ENCODE measurements at places on chromosomes 11 and 22.

- DNase-seq, result no peak
Measured at GRCh38 chr11:46900091-46900746, 18.1 kb downstream of the LRP4 start.

GRCh38 chr11:130178441-130179339 lies 19.1 kb downstream of the ST14 start:
- no peak for DNase-seq

GRCh38 chr11:3853899-3854659 lies 1.4 kb upstream of the STIM1 start:
- no peak for DNase-seq

- DNase-seq, result peak; percentile 91
Measured at GRCh38 chr11:36500315-36500721, 9.8 kb downstream of the TRAF6 start.

GRCh38 chr22:30046716-30047363 lies 33.4 kb upstream of the HORMAD2 start:
- DNase-seq, result no peak

DNA sequence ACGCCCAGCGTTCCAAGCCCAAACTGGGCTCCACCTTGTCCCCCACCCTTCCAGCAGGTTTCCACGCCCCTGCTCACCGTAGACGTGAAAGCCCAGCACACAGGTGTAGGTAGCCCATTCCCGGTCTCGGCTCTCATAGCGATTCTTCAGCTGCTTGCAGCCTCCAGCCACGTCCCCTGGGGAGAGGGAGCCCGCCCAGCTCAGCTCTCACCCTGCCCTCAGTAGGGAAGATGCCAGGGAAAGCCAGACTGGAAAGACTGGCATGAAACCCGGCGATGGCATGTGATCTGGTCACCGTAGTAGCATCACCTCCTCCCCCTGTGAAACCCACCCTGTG lies 1.4 kb upstream of the MTA2 start:
- no peak for DNase-seq

DNA sequence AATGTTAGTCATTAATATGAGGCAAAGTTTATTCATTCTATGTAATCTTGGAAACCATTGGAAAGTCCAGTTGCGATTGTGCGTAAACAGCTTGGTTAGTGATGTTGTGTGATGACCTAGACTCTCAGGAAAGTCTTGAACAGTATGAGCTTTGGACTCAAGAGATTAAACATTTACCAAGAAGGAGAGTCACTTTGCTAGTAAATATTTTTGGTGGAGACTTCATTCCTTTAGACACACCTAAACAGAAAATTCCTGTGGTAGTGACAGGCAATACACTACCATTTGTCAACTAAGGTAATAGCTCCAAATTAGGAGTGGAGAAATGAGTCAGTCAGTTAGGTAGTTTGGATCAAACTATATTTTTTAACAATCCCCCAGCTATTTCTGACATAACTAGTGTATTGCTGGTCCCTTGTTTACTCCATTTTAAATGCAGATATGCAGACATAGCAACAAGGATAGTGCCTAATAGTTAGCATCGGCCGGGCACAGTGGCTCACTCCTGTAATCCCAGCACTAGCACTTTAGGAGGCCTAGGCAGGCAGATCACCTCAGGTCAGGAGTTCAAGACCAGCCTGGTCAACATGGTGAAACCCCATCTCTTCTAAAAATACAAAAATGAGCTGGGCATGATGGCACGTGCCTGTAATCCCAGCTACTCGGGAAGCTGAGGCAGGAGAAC lies 89.3 kb downstream of the ARHGAP42 start:
- DNase-seq, result no peak

- no peak for DNase-seq
Measured at GRCh38 chr11:73274722-73275380, 2.7 kb downstream of the P2RY6 start.

DNA sequence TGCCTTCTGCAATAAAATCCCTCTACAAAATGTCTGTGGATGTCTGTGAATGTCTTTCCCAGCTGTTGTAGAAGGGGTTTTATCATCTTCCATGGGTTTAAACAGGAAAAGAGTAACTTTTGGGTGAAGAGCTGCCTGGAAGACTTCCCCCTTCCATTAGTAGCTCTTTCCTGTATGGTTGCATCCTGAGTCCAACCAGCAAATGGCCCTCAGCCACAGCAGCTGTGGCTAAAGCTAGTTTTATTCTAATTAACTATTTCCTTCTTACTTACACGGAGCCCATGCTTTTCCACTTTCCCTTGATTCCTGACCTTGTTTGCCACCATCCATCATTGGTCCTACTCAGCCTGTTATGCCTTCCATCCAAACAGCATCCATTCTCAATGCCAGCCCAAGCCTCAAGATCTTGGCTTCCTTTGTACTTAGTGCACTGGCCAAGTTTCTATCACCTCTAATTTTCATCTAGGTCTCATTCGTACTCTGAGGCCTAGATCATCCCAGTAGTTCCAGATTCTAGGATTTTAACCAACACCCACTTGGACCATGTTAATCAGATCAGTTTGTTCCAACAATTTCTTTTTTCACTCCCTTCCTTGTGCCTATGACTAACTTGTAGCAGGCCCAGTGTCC lies 41.5 kb upstream of the CADM1 start:
- no peak for DNase-seq

DNA sequence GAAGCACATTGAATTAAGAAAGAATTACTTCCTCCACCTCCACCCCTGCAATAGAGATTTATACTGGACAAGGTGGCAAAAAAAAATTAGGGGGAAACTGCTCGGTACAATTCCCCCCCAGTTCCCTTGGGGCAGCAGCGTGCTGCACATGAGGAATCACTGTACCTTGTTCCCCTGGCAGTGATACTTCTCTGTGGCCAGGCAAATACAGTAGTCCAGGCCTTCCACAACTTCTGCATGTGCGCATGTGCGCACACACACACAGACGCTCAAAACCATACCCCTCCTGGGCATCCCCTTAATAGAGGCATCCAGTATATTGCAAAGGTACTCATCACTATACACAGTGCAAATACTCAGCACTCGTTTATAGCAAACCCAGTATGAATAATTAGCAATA lies 68.9 kb downstream of the ARFGAP2 start:
- DNase-seq, result no peak

DNA sequence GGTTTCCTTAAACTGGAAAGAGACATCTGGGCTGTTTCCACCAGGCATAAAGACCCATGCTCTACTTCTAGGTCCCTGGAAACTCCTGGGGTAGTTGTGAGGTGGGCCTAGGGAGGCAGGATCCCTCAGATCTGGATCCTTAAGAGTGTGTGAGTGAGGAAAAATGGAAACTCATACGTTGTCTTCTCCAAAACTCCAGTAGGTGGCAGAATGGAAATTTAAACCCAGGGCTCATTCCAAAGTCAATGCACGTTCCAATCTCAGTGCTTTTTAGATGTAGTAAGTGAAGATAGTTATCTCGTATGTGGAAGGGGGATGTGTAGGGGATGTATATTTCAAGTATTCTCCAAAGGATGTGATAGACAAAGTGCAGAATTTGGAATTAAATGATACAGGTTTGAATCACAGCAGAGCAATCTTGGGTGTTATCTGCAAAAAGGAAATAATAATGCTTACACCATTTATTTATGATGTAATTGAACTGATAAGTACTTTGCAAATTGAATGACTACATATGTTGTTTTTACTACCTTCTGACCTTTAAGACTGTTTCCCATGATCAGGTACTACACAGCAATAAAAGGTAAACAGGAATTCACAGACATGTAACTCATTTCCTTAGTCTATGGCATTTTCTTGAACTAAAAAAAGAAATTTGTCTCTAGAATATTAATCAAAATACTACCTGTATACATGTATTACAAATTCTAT lies 13.1 kb upstream of the MMP1 start:
- DNase-seq, result no peak

- DNase-seq, result no peak
Measured at GRCh38 chr22:45521178-45521577, 18.5 kb downstream of the FBLN1 start.

GRCh38 chr11:103624708-103625623 lies 411.5 kb upstream of the DDI1 start:
- DNase-seq, result peak; percentile 91

DNA sequence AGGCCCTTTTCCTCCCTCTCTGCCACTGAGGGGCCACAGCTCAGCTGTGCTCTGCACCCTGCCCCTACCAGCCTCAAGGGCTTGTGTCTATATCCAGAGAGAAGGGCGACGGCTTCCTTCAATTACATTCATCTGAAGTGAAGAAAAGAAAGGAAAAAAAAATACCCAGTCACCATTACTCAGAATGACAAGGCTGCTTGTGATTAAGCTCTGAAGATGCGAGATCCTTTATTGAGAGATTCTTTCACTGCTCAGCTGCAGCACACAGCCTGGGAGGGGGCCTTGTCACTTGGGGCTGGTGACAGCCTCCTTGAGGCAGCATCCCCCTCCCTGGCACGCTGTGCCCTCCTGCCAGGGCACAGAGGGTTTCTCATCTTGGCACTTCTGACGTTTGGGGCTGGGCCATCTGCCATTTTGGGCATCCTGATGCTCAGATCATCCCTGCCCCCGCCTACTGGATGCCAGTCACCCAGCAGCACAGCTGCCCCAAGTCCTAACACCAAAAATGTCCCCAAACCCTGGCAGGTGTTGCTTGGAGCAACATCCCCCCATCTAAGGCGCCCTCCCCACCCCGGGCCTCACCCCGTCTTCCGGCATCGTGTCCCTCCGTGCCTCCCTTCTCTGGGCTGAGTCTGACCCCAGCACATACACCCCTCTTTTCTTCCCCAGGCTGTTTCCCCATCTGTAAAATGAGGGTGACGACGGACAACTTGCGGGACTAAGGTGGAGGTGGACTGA lies 1394.7 kb downstream of the BRD1 start:
- DNase-seq, result no peak

DNA sequence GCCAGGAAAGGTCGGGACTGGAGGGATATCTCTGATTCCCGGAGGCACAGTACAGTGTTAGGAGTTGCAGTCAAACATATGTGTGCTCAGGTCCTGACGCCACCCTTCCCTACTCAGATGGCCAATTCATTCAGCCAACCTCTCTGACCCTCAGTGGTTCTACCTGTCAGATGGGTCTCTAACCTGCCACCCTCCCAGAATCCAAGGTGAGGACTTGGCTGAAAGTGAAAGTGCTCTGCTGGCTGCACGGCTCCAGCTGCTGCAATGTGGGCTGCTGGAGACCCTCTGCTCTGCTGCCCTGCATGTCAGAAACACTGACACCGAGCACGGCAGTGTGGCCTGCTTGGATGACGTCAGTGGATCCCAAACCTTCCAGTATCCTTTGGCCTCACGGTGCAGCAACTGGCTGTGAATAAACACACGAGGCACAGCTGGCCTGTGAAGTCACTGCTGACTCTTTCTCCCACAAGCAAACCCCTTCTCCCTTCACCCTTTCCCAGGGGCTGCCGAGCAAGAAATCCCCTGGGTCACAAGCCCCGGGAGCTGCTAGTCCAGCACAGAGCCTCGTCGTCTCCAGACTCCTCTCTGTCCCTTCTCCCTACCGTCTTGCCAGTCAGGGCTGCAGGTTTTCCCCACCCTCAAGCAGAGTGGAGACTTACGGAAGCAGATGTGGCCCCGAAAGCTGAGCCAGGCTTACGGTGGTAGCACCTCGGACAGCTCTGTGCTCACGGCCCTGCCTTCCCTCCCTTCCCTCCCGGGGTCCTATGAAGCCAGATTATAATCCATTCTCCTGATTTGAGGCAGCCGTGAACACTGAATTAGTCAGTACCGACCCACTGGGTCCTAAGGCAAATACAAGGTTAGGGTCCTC lies 24.3 kb downstream of the KIAA0930 start:
- no peak for DNase-seq

GRCh38 chr11:85236211-85236610 lies 390.9 kb downstream of the DLG2 start:
- no peak for DNase-seq

GRCh38 chr11:26134481-26135355 lies 197.2 kb upstream of the ANO3 start:
- DNase-seq, result no peak

DNA sequence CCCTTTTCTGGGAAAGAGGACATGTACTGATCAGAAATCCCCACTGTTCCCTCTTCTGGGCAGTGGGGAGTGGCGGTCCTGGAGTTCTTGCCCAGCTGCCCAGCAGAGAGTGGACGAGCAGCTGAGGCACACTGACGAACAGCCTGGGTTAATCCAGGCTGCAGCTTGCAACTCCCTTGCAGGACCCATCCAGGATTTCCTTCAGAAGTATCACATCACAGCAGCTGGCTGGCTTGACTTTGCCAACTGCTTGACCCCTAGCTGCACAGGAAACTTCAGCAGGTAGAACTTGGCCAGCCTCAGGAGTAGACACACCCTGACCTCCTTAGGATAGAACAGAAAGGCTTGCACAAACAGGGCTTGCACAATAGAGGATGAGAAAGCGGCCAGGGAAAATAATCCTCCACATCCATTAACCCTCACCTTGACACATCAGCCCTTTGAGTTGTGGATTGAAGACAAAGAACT lies 27.9 kb upstream of the FZD4 start:
- DNase-seq, result no peak

DNA sequence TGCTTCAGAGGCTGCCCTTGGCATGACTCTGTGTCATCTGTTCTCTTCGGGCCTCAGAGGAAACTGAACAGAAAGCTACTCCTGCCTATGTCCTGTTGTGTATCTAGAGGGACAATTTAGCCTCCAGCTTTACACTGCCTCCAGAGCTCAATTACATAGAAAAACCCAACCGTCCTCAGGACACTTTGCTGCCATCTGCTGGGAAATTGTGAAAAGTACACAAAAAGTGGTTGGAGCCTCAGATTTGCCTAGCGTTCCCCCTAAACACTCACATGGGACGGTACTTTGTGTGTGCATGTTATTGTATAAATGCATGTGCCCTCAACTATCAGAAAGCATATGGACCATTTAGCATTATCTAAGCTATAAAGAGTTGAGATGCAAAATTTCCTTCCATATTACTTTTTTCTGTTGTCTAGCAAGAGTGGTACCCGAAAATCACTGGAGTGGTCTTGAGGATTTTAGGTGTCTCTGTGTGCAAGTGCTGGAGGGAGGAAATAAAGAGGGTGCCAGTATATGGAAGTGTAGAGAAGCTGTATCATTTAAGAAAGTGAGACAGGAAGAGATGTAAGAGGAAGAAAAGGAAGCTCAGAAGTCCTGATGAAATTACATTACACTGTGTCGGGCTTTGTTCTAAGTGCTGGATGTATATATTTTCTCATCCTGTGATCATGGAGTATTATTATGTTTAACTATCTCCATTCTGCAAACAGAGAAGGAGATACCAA lies 8.7 kb upstream of the MS4A4E start:
- peak; percentile 2 for DNase-seq

DNA sequence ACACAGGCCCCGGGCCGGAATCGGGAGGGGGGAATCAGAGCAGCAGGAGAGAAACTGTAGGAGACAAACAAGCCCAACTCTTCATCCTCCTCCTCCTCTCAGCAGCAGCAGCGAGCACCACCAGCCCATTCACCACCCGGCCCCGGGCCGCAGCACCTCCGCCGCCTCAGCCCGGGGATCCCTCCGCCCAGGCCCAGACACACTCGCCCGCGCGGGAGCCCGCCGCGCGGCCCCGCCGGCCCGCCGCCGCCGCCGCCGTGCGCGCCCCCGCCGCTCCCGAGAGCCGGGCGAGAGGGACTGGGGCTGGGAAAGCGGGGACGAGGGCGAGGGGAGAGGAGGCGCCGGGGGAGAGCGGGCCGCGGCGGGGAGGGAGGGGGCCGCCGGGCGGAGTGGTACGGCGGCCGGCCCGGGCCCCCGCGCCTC lies at the start of gene PHF21A:
PHF21A (minus strand) TSS at position 154 of the 423 bp plus-strand sequence. CDS start 37,235 bp downstream, outside the sequence.
- peak; percentile 60 for DNase-seq

Data from non-pigmented ciliary epithelial cell (primary cell).